ENCODE measurements at places on chromosomes 1 and 21. TPM values are rescaled to one million over a fixed set of nuclear protein-coding genes. Genes with fewer than 3 reads are reported as not detected.

DNA sequence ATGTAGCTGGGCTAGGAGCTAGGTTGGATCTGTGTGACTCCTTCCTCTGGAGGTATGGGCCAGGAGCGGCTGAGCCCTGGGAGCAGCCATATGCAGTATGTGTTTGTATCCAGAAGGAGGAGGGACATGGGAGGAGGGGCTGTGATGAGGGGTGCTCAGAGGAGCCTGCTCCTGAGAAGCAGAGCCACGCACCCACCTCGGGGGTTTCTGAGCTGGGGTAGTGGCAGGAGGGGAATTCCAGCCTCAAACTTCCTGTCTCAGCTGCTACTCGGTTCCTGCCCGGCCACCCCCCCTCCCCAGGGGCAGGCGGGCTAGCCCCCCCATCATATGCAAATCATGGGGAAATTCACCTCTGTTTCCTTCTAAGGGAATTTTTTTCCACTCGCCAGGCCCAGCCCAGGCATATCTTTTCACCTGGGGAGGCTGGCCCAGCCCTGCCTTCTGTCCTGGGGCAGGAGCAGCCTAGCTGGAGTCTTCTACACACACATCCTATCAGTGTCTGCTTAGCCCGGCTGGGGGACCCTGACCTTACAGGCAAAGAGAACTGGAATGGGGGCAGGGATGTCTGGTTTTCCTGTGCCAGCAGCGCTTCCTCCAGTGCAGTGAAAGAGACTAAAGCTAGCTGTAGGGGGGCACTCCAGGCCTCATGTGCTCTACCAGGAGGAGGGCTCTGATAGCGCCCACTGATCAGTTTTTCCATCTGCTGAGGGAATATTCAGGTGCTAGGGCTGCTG, 3.0 kb downstream of the ZC3H12A start:
- peak; percentile 91 for DNase-seq

- no peak for DNase-seq
These were observed 2.7 kb upstream of the ZBTB21 start for GRCh38 chr21:42012763-42013329.

- DNase-seq: no peak
These were observed 3.2 kb downstream of the DISP3 start for GRCh38 chr1:11482198-11482597.

The FCRLB gene
- 0.74 TPM for total RNA-seq

The RPTN gene
- not detected for total RNA-seq

The CACHD1 gene
- total RNA-seq: 69.7 TPM

The SPRR1A gene
- total RNA-seq: not detected
